Keratinocyte (primary cell): ENCODE measurements at places on chromosomes 2 and 18.

DNA sequence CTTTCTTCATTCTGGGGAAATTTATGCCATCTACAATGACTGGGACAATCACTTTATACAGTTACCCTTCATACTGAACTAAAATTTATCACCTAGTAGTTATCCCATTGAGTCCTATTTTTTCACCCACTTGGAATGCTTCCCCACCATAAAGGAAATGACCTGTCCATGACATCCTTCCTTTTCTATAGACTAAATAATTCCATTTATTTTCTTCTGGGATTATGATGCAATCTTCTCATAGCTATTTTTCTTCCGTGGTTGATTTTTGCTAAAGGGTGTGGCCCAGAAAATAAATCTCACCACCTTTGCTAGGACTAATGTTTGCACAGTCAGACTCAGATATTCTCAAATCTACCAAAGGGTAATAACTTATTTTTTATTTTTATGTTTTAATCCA, 186.1 kb upstream of the NRXN1 start:
- no peak for DNase-seq

DNA sequence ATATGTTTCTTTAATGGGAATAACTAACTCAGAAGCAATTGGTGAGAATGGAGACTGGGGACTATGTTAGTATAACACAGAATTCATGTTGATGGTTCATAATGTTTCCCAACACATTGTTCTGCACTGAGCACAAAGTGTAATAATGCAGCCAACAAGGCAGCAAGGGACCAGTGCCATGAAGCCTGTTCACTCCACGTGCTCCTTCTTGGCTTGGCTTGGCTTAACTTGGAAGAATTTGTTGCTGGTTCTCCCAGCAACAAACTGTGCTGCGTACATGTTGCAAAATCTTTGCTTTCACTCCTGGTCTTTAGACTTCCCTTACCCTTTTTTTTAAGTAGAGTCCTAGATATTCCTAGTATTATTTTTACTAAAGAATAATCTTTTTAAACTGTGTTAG, 129.7 kb downstream of the MAP3K20 start:
- no peak for DNase-seq

GRCh38 chr18:76099931-76100457, 395.0 kb downstream of the ZNF516 start:
- no peak for DNase-seq

GRCh38 chr18:48453330-48454066, 44.3 kb upstream of the ZBTB7C start:
- no peak for DNase-seq

DNA sequence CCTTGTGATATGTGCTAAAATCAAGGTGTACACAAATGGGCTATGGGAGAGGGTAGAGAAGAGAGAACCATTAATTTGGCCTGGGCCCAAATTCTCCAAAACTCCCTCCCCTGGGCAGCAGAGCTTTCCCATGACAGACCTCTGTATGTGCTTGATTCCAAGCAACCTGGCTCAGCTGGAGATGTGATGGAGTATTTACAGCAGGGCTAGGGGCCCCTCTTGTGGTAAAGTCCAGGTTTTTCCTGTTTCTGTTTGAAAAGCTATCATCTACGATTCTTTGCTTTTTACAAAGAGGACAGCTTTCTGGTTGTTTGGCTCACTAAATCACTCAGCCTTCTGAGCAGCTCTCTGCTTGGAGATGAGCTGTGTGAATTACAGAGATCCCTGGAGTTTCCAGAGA, 40.3 kb downstream of the KCNS3 start:
- DNase-seq = no peak
